Right ventricle myocardium inferior (tissue), 1 donor: ENCODE measurements at places on chromosomes 6 and 20.

- no peak for DNase-seq
These were observed 2.5 kb downstream of the PRRT1 start for GRCh38 chr6:32149092-32149755.

DNA sequence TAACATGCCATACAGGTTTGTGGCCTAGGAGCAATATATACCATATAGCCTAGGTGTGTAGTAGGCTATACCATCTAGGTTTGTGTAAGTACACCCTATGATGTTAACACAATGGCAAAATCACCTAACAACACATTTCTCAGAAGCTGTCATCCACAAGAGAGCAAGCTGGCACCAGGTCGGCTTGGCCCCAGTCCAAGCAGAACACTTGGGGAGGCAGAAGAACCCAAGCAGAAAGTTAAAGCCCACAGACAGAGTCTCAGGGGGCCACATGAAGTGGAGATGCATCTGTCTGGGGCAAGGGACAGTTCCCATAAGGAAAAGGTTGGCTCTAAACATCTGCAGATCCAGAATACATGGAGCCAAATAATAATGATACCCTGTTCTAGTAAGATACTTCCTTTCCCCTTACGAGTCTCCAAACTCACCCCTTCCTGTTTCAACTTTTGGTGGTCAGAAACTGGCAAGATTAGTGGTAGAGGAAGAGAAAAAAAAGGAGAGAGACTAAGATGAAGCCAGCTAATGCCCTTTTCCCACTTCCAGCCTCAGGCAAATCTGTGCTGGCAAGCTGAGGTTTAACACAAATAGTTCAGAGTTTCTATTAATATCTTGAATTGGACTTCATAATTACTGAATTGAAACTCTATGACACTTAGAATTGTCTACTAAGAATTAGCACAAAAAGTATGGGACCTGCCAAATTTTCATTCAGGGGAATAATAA lies 29.5 kb downstream of the TCF21 start:
- DNase-seq = no peak

- DNase-seq = no peak
These were observed 6.0 kb downstream of the ARMC12 start for GRCh38 chr6:35742842-35743241.

DNA sequence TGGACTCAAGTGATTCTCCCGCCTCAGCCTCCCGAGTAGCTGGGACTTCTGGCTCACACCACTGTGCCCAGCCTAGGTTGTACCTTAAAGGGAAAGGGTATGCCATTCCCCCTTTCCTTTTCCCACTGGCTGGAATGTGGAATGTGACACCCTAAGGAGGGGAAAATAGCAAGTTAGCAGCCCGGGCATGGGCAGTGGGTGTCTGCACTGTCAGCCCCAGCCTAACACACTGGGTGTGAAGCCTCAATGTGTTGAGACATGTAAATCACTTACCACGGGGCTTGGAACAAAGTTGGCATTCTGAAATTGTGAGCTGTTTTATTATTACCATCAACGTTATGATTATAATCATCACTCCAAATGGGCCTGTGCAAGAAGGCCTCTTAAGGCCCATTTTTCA lies 80.8 kb upstream of the PTPN1 start:
- DNase-seq = no peak

DNA sequence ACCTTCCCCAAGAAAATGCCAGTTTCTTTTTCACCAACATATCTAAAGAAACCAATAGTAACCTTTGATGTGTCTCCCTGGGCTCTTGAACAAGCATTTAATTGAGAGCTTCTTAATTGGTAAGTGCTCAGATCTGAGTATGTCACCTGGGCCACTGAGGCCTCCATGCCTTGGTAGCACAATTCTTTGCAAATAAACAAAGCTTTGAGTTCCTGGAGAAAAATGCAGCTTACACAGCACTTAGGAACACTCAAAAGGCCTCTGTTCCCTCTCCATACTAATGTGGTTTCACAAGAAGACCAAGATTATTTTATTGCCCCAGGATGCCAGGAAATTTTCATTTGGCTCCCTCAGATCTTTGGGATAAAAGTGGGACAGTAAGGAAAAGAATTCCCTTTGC lies 217.6 kb upstream of the CEP162 start:
- no peak for DNase-seq

GRCh38 chr6:109314313-109314712 lies 68.0 kb downstream of the CD164 start:
- no peak for DNase-seq

DNA sequence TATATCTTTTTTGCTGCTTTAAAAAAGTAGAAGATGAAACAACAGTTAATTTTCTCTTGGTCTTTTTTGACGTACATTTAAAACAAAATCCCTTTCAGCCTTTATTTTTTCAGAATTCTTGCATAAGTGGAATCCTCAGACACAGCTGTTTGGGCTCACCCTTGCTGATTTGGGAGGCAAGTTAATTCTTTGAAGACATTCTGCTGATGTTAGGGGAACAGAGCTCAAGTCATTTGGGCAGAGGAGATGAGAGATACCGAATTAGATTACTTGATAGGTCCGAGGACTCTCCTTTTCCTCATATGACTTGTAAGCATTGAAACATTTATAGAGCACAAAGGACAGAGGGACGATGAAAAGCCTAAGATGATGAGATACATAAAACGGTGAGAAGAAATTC lies 567.9 kb upstream of the CITED2 start:
- DNase-seq = no peak

- DNase-seq = no peak
These were observed 21.4 kb downstream of the GSTA2 start for GRCh38 chr6:52741872-52742271.
